WTC11 (cell line): ENCODE measurements at places on chromosomes 13 and 19.

DNA sequence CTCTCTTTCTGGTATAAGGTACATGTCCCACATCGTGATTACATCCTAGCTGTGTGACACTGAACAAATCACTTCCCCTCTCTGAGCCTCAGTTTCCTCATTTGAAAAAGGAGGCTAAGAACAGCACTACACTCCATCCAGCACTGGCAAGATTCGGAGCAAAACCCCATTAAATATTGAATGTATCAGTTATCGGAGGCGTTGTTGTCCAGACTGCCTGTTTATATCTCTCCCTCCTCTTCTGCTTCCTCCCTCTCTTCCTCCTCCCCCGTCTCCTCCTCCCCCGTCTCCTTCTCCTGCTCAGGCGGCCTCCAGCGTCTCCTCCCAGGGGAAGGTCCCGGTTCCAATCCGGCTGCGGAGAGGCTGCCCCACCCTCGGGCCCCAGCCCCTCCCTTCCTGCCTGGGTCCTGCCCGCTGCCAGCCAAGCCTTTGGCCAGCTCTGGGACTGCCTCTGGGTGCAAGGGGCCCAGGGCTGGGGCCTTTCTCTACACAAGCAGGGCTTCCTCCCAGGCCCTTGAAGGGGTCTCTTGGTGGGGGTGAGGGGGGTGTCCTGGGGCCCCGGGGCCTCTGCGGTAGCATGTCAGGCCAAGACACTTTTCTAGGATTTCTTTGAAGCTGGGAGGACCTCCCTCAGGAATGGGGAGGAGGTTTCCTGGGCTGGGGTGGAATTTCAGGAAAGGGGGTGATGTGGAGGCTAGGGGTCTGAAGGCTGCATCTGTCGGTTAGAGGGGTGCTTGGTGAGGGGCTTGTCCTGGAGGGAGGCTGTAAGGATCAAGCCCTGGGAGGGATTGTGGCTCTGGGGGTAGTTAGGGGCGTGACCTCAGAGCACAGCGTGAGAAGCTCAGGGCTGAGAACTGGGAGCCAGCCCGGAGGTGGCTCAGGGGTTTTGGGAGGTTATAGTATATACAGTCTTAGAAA lies 1.9 kb downstream of the RRAS start:
- DNase-seq = peak; percentile 67

DNA sequence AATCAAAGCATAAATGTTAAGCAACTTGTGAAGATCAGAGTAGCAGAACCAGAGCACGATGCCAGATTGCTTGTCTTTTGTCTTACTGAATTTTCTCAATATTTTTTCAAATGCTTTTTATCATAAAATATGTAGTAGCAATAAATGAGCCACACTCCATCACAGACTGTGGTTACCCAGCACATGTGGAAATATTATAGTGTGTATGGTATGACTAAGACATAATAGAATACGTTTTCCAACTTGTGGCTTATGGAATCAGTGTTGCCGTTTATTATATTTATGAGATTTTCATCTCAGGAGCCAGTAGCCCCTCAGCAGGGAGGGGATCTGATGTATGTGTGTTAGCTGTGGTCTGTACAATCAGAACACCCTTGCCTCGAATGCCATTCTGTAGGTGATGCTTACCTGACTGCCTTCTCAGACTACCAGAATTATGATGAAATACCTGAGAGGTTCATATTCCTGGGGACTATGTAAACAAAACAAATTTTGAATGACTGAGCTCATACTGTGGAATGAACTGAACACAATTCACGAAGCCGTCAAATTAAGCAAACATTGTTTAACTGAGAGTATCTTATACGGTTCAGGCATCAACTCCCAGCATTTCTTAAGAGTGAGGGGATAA lies 1.9 kb downstream of the SCEL start:
- DNase-seq = no peak

DNA sequence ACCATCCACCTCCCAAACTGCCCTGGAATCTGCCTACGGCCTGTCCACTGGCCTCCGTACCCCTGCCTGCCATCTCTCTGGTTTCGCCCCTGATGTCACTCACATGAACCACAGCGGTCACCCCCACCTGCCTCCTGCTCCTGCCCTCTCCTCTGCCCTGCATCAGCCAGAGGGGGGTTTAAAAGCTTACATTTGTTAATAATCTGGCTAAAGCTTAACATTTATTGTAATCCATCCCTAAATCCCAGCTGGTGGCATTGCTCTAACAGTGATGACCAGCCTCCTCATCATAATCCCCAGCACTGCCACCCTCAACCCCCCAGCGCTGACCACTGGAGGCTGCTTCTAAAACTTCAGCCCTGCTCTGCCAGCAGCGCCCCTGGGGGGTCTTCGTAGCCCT lies 38.9 kb downstream of the DNM2 start:
- DNase-seq = no peak

DNA sequence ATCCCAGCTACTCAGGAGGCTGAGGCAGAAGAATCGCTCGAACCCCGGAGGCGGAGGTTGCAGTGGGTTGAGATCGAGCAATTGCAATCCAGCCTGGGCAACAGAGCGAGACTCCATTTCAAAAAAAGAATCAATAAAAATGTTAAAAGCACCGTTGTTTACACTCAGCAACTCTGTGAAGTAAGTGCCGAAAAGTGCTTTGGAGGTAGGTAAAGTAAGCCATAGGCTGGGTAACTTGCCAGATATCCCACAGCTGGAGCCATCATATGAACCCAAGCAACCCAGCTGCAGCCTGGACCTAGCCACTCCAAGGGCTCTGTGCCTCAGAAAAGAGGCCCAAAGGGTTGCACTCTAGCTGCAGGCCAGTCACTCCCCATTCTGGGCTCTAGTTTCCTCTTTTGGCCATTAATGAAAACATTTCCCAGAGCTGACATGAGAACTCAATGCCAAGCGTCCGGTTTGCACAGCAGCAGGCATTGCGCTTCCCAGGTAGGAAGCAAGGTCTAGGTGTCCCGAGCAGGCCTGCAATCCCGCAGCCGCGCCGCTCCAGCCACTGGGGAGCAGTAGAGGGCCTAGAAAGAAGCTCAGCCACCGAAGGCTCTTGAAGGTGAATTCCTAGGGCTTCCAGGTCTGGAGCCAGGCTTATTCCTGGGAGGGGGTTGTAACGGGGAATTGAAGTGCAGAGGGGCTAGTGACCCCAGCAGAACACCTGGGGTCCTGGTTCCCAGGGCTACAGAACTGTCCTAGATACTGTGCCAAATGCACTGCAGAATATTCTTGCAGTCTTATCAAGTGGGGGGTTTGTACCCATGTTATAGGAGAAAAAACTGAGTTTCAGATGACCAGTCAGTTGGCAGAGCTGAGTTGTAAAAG lies 4.1 kb upstream of the CD79A start:
- DNase-seq = peak; percentile 94

DNA sequence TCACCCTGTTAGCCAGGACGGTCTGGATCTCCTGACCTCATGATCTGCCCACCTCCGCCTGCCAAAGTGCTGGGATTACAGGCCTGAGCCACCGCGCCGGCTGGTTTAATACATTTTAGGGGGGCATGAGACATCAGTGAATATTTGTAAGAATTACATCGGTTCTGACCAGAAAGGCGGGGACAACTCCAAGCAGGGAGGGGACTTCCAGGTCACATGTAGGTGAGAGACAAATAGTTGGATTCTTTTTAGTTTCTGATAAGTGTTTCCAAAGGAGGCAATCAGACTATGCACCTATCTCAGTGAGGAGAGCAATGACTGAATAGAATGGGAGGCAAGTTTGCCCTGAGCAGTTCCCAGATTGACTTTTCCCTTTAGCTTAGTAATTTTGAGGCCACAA lies 3.7 kb upstream of the ZNF552 start:
- DNase-seq = no peak

- no peak for DNase-seq
These were observed 1813.1 kb downstream of the OLFM4 start for GRCh38 chr13:54841682-54842081.

- no peak for DNase-seq
These were observed 236.9 kb downstream of the COL4A1 start for GRCh38 chr13:110070046-110070445.

- DNase-seq = no peak
These were observed 1391.4 kb downstream of the EFNB2 start for GRCh38 chr13:105144020-105144419.
